ENCODE measurements at places on chromosomes 2 and 18.

- no peak for DNase-seq
Measured at GRCh38 chr2:11629215-11629614, 40.8 kb downstream of the NTSR2 start.

GRCh38 chr2:153536115-153536514, 57.6 kb upstream of the RPRM start:
- no peak for DNase-seq

- no peak for DNase-seq
Measured at GRCh38 chr18:40613721-40614120, 1341.3 kb upstream of the PIK3C3 start.

- DNase-seq, result no peak
Measured at GRCh38 chr18:56445422-56445821, 193.0 kb downstream of the TXNL1 start.

DNA sequence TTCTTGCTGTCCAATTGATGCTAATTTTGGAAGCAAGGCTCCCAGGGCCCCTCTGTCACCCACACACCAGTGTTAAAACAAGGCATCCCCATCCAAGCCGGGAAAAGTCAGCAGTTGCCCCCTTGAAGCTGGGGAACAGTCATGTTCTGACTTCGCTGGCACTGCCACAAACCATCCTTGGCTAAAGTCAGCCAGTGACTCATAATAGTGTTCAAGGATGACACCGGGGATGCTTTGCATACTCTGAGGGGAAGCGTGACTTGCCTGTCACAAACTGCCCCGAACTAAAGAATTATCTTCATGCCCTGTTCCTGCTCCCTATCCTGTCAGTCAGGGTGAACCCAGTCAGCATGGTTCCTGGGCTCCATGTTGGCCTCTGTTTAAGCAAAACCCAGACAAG, 37.0 kb downstream of the TGFA start:
- DNase-seq, result peak; percentile 55
